ENCODE measurements at places on chromosomes 1 and 21.

- no peak for DNase-seq
These were observed 71.0 kb downstream of the ST6GALNAC5 start for GRCh38 chr1:76938304-76938703.

DNA sequence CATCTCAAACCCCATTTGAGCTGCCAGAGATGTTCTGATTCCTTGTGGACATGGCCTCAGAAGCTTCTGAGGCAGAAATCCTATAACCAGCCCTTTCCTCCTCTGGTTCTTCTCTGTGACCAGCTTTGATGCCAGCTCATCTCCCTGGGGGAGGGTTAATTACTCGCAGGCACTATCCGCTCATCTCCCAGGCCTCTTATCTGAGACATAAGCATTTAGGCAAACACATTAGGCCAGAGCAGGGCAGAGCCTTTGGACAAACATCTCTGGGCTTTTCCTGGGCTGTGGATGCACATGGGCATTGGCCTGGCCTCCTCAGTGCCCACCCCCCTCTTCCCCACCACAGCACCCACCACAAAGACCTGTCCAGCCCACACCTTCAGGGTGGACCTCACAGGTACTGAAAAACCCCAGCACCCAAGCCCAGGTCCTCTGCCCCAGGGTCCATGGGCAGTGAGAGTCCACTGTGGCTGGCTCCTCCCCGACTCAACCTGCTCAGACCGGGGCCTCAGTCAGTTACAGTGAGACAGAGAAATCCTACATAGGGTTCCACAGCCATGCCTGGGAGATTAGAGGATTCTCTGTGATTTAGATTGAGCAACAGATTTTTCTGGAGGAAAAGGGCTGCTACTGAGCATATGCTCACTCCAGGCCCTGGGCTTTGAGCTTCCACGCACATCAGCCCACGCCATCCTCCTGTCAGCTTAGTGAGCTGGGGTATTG, 26.9 kb downstream of the IGSF21 start:
- DNase-seq, result no peak

DNA sequence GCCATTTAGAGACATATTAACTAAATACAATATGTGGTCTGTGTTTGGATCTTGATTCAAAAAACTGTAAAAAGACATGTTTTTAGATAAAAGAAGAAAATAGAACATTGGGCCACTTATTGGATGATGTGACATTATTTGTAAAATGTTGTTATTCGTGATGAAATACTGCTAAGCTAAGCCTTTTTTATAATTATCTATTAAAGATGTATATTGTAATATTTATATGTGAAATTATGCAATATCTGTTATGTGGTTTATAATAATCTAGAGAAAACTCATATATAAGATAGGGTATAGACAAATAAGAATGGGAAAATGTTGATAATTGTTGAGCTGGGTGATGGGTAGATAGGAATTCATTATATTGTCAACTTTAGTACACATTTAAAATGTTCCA, 82.0 kb upstream of the RGS1 start:
- DNase-seq, result no peak

DNA sequence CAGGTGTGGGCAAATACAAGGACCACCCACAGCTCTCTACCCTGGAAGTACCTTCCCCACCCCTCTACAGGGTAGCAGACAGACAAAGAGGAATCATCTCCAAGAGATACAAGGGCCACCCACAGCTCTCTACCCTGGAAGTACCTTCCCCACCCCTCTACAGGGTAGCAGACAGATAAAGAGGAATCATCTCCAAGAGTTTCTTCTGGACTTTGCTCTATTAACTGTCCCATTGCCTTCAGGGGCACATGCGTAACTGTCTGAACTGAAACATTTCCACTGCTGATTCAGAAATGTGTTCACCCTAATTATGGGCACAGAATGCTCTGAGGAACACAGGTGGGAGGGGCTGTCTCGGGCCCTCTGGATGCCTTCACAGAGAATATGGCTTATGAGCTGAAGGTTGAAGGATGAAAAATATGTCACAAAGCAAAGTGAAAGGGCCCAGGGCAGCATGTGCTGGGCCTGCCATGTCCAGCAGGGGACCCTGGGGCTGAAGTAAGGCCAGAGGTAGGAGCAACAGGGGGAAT, 43.9 kb downstream of the ZNF281 start:
- no peak for DNase-seq

DNA sequence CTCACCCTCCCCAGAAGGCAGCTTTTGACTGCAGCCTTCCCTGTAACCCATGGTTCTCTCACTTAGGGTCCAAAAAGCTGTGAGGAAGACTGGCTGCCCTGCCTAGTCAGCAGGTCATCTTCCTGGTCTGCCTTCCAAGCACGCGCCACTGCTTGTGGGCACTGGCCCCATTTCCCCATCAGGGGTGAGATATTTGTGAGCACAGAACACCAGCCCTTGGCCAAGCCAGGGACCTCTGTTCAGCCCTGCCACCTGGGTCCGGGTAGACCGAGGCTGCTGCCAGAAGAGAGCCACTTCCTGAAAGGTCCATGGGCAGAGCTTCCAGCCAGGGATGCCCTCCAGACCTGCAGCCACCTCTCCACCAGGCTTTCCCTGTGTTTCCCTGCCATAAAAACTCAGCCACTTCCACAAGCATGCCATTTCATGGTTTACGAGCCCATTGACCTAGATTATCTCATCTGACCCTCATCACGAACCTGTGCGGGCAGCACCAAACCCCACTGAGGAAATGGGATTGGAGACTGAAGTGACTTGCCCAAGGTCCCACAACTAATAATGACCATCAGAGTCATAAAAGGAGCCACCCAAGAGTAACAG, 40.5 kb downstream of the GLIS1 start:
- no peak for DNase-seq

DNA sequence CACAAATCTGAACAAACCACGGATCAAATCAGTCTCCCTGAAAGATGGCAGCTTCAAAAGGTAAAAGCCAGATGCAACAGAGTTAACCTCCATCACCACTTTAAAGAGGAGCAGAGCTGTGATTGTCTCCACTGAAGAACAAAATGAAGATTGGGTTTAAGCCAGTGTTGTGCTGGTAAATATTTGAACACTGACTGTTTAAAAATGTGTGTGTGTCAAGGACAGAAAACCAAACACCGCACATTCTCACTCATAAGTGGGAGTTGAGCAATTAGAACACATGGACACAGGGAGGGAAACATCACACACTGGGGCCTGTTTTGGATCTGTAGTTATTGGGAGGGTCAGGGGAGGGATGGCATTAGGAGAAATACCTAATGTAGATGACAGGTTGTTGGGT, 83.9 kb downstream of the ST6GALNAC5 start:
- no peak for DNase-seq

DNA sequence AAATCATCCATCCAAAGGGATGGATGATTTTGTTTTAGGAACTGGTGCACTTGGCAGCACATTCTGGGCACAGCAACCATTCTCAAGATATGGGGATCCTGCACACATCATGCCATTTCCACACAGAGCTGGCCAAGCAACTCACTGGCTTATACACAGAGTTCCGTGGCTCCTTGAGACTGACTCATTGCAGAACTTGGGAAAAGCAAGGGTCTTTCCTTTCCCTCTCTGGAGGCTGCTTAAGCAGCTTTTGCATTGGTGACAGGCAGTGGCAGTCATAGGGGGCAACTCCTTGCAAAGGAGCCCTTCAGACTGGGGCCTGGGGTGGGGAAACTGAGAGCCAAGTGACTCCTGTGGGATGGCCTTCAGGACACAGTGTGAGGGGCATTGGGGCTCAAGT, 1.9 kb upstream of the MAD2L2 start:
- DNase-seq, result no peak

DNA sequence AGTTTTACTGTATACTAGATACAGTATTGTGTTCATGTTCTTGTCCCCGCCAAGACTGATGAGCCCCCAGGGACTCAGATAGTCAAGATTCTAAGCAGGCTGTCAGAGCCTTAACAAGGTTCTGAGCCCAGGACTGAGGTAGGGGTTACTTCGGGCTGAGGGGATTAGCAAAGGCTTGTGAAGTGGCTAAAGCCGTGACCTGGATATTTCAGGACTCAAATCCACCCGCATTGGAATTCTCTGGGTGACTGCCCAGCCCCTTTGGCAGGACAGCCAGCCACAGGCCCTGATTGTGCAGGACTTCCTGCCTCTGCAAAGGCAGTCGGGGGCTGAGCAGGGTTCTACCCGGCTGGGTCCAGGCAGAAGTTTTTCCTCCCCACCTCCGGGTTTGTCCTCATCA, at the start of gene PLA2G5:
PLA2G5 (plus strand) TSS at position 321 of the 400 bp plus-strand sequence. CDS start 14,637 bp downstream, outside the sequence.
- DNase-seq, result no peak

DNA sequence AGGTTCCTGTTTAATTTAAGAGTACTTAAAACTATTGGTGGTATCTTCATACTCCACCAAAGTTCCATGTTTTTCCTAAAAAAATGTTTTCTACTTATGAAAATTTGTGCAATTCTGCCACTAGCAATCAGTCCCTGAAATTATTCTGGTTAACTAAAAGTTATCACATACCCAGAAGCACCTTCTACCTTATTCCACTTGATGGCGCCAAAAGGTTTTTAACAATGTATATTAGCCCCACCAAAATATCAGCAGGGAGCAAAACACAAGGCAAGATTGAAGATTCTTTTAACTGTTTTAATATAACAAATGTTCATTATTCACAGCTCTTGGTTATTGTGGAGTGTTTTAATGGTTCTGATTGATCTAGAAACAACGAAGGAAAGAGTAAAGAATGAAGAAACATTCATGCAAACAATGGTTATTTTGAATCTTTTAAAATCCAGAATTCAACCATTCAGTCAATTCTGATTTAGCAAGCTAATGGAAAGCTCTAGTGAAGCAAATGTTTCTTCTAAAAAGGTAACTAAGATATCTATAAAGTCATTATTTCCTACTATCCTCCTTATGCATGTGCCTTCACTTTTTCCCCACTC, 67.2 kb downstream of the TTLL7 start:
- DNase-seq, result no peak

Data from stimulated activated CD4-positive, alpha-beta T cell treated with anti-CD3 and anti-CD28 coated beads, Interleukin-2, amount 100 ng/mL, for 48 hours (primary cell).